ENCODE measurements at places on chromosomes 2 and 18. TPM values are rescaled to one million over a fixed set of nuclear protein-coding genes. Genes with fewer than 3 reads are reported as not detected.

CREG2 gene
- total RNA-seq: not detected

- DNase-seq: no peak
Measured at GRCh38 chr2:178123163-178123562, 10.9 kb downstream of the RBM45 start.

- no peak for DNase-seq
Measured at GRCh38 chr18:55452123-55452611, 135.8 kb downstream of the TCF4 start.

GRCh38 chr2:174974131-174974530 is 31.1 kb downstream of the CHN1 start:
- no peak for DNase-seq

DNA sequence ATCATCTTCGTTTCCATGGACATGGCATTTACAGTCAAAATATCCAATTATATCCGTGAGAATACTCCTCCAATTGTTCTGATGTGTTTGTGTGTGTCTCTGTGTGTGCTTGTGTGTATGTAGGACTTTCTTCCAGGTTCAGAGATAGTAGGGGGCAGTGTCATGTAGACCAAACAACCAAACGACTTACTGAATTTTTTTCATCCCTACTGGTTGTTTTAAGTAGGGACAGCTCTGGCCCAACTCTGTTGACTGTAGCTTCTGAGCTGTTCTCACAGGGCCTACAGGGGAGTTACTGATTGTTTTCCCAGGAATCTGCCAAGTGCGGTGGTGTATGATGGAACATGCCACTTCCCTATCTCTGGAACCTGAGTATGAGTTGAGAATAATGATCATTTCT is 69.6 kb downstream of the ETAA1 start:
- no peak for DNase-seq

DNA sequence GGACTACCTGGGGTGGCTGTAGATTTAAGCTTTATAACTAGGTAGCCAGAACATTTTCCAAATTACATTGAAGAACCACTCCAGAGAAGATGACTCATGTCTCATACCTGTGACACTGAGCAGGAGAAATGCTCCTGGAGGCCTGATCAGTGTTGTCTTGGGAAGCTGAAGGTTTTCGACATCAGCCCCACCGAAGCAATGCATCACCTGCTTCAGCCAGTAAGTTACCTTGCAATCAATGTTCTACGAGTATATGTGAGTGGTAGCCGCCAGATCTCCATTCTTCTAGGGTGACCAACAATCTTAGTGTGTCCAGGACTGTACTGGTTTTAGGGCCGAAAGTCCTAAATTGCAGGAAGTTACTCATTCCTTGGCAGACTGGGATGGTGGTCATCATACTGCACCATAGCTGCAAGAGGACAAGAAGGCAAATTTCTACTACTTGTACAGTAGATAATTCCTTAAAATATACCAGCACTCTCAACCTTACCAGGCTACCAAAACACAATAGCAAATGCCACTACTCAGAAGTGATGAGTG is 109.3 kb upstream of the LINC00305 start:
- DNase-seq: no peak

DNA sequence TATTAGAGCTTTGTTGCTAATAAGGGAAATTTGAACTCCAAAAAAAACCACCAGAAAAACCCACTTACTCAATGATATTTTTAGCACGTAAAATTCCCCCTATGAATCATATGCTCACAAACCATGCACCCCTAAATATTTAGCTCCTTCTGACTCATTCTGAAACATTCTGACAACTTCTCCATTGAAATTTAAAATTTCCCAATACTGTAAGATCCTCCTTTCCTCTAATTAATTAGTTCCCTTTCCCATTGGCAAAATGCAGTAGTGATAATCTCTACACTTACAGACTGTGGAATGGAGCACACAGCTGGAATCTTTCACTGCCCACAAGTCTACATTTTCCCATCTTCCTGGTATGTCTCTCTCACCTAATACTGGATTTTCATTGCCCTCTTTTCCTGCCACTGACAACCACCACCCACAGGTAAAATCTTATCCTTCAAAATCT is 215.8 kb upstream of the ACVR2A start:
- no peak for DNase-seq

DNA sequence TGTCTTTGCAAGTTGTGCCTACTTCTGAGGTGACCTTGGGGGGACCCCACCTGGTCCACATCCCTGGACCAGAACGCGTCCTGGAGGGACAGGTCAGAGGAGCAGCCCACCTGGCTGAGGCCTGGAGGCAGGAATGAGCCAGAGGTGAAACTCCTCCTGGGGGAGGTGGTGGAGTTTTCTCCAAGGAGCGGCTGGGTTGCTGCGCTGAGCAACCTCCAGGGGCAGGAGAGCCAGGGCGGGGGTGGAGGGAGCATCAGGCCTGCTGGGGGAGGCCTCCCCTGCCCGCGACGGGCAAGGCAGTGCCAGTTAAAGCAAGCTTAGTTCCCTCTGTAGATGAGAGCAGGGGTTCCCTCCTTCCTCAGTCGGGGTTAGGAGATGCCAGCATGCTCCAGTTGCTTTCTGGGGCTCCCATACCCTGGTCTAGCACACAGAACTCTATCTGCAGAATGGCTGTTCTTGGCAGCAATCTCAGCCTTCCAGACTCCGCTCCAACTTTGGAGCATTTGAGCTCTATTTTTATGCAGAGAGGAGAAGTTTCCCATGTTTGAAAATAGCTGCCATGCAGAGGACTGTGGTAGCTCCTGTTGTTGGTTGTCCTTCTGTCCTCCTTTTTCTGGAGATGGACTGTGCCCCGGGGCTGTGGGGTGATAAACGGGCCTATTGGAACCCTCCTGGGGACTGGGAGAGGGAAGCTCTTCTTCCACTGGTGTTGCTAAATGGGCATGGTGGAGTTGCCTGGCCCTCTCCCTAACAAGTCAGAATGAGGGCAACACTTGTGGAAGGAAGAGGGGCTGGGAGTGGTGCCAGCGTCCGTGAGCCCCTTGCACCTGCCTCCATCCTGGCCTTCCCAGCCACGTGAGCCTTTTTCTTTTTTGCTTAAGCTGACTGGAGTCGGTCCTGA is 39.1 kb downstream of the B3GNT2 start:
- DNase-seq: no peak

DNA sequence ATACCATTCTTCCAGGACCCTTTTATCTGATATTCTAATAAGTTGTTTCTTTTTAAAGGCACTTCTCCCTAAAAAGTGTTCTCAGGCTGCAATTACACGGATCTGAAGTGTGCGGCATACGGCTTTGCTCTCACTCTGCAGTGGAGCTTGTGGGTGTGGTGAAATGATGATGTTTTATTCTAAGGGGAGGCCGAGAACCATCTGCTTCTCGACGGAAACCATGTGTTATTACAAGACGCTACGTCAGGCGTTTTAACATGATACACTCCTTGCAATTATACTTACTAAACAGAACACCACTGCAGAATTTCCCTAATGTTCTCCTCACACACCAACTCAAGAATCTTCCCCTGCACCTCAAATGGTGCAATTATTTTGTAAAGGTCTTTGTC is 34.9 kb upstream of the CTDP1 start:
- no peak for DNase-seq

Measured in omental fat pad (tissue), 4 donors.